ENCODE measurements at places on chromosomes 16 and 17.

DNA sequence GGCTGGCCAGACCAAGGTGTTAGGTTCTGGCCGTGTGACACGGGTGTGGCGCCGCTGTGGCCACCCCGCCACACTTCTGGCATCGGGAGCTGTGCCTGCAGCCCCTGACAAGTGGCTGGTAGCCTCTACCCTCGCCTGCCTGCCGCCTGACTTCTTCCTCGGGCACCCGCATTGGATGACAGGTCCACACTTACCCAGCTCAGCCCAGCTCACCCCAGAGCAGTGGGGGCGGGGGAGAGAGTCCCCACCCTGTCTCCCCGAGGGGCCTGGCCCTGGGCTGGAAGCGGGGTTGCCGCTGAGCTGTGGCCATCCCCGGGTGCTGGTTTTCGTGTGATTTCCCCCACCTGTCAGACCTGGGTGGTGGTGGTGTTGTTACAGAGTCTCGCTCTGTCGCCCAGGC is 53.9 kb upstream of the ACSF3 start:
- DNase-seq, result no peak

- DNase-seq, result no peak
Measured at GRCh38 chr17:15007147-15007553, 258.0 kb downstream of the PMP22 start.

DNA sequence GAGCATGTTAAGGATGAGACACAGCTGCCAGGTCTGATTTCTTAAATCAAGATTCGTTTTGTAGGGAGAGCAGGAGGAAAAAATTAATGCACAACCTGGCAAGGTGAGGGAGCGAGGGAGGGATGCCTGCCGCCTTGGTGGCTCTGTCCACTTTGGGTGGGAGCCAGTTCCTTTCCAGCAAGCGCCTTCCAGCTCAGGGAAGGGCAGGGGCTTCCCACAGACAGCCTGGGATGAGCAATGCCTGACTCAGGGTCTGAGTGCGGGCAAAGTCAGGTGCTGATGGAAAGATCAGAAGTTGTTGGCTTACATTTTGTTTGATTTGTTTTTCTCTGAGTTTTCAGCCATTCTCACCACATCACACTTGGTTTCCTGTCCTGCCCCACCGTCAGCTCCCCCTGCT is 220.7 kb downstream of the ENGASE start:
- no peak for DNase-seq

DNA sequence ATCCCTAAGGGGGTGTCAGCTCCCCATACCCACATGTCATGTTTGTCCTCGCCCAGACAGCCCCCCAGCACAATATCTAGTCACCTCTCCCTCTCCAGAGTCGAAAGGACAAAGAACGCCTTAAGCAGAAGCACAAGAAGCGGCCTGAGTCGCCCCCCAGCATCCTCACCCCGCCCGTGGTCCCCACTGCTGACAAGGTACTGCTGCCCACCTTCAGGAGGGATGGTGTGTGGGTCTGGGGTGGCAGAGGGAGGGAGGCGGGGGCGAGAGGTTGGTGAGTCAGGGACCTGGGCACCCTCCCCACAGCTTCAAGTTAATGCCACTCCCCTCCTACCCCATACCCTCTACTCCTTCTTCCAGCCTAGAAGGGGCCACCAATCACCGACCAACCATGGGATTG is 7.5 kb downstream of the MLLT6 start:
- DNase-seq, result no peak

DNA sequence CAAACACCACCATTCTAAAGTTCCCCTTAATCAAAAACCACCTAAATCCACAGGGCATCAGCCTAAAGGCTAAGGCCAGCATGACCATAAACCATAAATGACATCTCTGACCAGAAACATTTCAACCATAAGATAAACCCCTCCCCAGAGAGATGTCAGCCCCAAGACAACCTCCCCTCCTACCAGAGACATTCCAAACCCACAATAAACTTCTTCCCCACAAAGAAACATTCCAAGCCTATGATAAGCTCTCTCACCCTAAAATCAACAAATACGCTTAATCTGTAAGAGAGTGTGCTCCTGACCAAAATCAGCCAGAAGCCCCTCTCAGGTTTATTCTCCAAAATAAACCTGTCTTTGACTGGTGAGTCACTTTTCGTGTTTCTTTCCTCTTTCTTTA is 54.8 kb downstream of the SLFN5 start:
- DNase-seq, result no peak

DNA sequence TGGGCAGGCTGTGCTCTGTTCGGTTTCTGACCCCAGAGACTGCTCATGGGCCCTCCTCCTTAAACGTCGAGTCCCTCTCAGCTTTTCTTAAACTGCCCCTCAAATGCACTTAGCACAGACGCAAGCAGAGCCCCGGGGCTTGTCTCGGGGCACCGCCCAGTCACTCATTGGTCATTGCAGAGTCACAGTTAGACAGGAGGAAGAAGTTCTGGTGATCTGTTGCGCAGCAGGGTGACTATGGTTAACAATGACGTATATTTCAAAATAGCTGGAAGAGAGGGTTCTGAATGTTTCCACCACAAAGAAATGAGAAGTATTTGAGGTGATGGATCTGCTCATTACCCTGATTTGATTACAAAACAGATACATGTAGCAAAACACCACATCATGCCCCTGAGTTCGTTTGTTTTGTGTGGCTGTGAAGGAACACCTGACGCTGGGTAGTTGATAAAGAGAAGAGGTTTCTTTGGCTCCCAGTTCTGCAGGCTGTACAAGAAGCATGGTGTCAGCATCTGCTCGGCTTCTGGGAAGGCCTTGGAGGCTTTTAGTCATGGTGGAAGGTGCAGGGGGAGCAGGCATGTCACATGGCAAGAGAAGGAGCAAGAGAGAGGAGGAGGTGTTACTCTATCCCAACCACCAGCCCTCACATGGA is 387.4 kb downstream of the CPPED1 start:
- DNase-seq, result no peak

- no peak for DNase-seq
Measured at GRCh38 chr17:37494401-37494831, 4.7 kb downstream of the DUSP14 start.

- no peak for DNase-seq
Measured at GRCh38 chr17:9566067-9566466, 9.6 kb downstream of the STX8 start.

- no peak for DNase-seq
Measured at GRCh38 chr16:6009151-6009550, 911.6 kb upstream of the EEF2KMT start.
